ENCODE measurements at places on chromosomes 3 and 15. TPM values are rescaled to one million over a fixed set of nuclear protein-coding genes. Genes with fewer than 3 reads are reported as not detected.

DNA sequence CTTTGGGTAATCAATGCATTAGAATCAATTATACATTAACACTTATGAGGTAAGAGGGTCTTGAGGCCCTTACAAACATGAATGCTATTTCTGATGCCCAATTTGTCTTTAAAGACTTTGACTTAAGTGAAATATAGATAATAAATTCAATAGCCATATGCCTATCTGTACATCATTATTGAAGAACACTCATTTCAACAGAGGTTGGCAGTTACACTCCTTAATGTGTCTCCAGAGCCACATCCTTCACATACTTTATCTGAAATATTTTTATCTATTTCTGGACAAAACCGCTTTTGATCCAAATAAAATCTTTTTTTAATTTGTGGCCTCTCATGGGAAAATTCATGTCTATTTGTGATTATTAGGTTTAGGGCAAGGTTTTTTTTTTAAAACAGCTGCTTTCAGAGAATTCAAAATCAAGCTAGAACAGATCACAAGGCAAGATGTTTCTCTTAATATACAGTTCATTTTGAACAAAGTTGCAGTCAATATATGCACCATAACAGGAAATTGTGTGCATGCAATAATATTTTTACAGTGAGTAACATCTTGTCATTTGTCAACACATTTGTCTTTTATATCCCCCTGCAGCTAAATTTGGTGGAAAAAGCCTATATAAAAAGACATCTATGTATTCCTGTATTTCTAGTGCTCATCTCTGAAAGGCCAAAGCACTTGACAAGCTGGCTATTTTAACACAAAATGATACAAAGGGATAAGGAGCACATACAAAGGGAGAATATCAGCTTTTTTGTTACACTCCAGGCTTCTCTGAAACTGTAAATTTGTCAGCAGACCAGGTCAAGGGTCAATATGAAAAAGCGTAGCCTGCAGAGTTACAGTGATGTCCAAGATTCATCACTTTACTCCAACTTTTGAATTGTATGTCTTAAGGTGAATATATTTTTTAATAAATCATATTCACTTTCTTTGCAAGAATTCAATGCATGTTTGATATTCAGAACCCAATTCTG is 146.2 kb upstream of the DPH6 start:
- no peak for ATAC-seq

- no peak for ATAC-seq
Observed at GRCh38 chr15:51658664-51659063, 22.6 kb upstream of the SCG3 start.

The KY gene
- total RNA-seq = 0.25 TPM

The PTX3 gene
- 3.9 TPM for total RNA-seq
